ENCODE measurements at places on chromosomes 7 and 10. TPM values are rescaled to one million over a fixed set of nuclear protein-coding genes. Genes with fewer than 3 reads are reported as not detected.

The MAT1A gene
- total RNA-seq: not detected

The CTAGE4 gene
- 2.1 TPM for total RNA-seq

GRCh38 chr7:628402-628763 lies 98.1 kb upstream of the DNAAF5 start:
- no peak for DNase-seq

- no peak for DNase-seq
Observed at GRCh38 chr7:131826960-131827359, 270.5 kb upstream of the PODXL start.

GRCh38 chr10:118300320-118300719 lies 41.8 kb downstream of the FAM204A start:
- no peak for DNase-seq

DNA sequence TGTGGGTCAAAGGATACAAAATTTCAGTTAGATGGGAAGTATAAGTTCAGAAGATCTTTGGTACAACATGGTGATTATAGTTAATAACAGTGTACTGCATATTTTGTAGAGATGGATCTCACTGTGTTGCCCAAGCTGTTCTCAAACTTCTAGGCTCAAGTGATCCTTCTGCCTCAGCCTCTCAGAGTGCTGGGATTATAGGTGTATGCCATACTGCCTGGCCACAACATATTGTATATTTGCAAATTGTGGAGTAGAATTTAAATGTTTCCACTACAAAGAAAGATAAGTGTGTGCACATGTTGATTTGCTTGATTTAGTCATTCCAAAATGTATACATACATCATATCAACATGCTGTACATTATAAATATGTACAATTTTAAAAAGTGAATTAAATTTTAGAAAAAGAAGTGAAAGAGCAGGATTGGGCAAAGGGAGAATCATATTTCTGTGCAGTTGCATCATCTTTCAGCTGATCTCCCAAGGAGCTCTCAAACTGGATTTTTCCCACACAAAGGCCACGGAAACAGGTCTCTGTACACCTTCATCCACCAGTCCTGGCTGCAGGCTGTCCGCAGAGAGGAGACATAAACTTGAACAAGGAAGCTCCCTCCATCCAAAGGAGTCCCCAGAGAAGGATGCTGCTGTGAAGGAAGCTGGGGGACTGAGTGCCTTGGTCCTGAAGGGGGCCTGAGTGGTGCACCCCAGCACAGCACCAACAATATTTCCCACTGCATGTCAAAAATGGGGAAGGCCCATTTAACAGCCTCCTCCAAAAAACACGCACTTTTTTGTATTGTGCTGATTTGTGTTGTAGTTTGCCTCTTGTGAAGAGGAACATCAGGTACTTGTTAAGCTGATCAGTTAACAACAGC lies 217.1 kb upstream of the GHITM start:
- no peak for DNase-seq

DNA sequence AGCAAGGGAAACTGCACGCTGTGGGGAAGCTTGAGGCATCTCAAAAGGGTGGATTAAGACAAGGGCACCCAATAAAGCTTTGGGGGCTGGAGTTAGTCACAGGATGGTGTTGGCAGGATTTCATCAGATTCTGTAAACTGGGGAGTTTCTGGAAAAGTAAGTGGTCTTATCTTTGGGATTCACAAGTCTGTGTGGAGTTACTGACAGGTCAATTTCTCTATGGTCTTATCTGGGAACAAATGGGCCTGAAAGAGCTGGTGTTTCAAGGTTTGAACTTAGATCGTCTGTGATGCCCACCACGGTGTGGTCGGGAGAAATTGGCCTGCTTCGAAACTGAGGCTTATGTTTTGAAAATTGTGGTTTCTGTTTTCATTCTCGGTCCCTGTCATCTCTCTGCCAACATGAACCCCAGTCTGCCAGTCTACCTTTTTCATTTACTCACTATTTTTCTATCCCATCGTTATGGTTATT lies 23.8 kb upstream of the AOAH start:
- DNase-seq: no peak

GRCh38 chr7:34191771-34192479 lies 286.6 kb downstream of the BMPER start:
- DNase-seq: no peak

- no peak for DNase-seq
Observed at GRCh38 chr7:74003621-74004020, 24.4 kb upstream of the ELN start.

- DNase-seq: no peak
Observed at GRCh38 chr7:105975770-105976417, 12.8 kb downstream of the CDHR3 start.
